A549 (cell line): ENCODE measurements at places on chromosomes 12 and 14.

DNA sequence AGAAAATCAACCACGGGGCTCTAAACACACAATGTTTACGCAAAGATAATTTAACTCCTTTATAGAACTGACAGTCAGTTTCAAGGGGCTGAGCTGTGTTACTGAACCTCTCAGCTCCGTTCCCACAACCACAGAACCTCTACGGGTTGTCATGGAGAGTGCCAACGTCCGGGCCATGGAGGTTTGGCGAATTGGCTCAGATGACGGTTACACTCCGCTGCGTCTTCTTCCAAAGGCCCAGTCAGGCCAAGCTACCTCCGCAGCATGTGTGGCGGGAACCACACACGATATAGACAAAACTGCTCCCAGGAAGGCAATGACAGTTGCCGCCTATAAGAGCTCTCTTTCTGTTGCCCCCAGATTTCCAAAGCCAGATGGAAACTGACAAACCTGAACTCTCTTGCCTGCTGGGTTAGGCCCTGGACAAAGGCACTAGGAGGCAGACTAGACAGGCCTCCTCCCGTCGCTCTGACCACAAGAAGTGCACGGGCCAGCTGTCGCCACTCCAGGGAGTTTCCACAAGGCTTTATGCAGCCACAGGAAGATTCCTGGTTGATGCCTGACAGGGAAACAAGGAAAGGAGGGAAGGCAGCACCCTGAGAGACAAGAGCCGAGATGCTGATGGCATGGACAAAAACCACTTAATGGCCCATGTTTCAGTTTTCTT is 30.3 kb downstream of the CCDC88C start:
- DNase-seq = no peak

GRCh38 chr14:44291366-44291915 is 215.6 kb downstream of the FSCB start:
- no peak for DNase-seq

GRCh38 chr12:76641073-76641472 is 81.5 kb upstream of the OSBPL8 start:
- DNase-seq = no peak

GRCh38 chr12:1093166-1093751 is 102.2 kb downstream of the ERC1 start:
- DNase-seq = peak; percentile 75

GRCh38 chr12:49367381-49368239 is at the start of gene SPATS2:
Gene SPATS2, plus strand, starts transcription at chr12:49367462. Its CDS starts 93,551 bp downstream, at chr12:49461013.
- DNase-seq = peak; percentile 26

DNA sequence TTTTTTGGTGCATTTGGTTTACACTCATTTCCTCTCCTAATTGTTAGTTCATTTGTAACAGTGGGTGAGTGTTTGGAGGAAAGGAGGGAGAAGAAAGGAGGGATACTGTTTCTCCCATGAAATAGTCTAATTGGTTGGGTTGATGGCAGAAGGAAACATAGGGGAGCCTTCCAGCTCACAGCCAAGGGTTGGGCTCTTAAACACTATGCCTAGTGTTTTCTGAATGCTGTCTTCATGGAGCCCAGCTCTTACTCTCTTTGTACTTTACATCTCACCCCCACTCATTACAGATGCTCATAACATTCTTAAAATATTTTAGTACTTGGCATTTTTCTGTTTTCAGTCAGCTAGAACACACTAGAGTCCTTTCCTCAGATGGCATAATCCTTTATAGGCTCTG is 38.2 kb downstream of the BAZ2A start:
- DNase-seq = no peak

- DNase-seq = peak; percentile 78
Observed at GRCh38 chr14:77301103-77301502, 19.6 kb downstream of the POMT2 start.

DNA sequence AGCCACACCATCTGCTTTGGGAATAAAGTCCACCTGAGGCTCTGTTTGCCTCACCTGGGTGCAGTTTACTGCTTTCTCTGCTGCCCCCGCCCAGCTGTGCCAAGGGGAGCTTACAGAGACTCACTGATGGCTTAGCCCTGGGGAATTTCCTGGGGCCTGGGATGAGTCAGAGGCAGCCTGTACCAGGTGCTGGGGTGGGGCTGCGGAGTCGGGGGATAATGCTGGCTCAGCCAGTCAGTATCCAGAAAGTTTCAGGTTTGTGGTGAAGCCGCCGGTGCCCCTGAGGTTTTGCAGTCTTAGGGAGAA is 22.3 kb downstream of the PLEKHG3 start:
- peak; percentile 82 for DNase-seq

DNA sequence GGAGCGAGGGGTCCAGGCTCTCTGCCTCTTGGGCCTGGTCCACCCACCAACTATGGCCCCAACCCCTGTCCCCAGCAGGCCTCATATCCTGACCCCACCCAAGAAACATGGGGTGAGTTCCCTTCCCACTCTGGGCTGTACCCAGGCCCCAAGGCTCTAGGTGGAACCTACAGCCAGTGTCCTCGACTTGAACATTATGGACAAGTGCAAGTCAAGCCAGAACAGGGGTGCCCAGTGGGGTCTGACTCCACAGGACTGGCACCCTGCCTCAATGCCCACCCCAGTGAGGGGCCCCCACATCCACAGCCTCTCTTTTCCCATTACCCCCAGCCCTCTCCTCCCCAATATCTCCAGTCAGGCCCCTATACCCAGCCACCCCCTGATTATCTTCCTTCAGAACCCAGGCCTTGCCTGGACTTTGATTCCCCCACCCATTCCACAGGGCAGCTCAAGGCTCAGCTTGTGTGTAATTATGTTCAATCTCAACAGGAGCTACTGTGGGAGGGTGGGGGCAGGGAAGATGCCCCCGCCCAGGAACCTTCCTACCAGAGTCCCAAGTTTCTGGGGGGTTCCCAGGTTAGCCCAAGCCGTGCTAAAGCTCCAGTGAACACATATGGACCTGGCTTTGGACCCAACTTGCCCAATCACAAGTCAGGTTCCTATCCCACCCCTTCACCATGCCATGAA is 8.6 kb downstream of the ARHGAP9 start:
- no peak for DNase-seq

DNA sequence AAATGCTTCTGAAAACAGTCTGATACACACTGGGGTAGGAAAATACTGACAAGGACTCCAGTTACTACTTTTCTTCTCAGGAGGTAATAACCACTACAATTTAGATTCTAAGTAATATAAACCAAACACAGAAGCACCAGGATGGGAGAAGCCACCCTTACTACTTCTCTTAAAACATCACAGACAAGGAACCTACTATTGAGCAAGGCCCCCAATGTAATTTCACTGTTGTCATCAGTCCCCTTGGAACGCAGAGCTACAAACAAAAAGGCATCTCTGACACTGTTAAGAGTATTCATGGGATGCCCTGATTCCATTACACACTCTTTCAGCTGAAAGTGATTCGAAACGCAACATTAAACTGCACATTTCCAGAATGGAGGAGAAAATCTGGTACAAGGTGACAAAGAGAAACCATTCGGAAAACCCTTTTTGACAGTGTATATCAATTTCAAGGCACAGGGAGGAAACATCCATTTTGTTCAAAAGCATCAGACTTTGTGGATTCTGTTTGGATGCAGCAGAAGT is 185.9 kb downstream of the PPM1H start:
- DNase-seq = no peak

DNA sequence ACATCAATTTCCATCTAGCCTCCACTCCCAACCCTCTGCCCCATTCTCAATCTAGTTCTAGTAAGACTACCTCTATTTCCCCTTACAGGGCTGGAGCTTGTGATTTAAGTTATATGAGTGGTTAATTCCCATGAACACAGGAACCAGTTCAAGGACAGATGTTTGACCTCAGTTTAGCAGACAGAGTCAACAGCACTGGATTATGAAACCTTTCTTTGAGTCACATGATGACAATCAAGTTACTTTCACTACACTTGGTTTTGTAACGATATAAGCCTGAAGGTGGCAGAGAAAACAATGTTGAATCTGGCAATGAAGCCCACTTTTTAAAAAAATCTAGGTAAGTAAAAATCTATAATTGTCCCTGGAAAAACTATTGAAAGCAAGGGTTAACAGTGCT is 1646.2 kb upstream of the FLRT2 start:
- no peak for DNase-seq

DNA sequence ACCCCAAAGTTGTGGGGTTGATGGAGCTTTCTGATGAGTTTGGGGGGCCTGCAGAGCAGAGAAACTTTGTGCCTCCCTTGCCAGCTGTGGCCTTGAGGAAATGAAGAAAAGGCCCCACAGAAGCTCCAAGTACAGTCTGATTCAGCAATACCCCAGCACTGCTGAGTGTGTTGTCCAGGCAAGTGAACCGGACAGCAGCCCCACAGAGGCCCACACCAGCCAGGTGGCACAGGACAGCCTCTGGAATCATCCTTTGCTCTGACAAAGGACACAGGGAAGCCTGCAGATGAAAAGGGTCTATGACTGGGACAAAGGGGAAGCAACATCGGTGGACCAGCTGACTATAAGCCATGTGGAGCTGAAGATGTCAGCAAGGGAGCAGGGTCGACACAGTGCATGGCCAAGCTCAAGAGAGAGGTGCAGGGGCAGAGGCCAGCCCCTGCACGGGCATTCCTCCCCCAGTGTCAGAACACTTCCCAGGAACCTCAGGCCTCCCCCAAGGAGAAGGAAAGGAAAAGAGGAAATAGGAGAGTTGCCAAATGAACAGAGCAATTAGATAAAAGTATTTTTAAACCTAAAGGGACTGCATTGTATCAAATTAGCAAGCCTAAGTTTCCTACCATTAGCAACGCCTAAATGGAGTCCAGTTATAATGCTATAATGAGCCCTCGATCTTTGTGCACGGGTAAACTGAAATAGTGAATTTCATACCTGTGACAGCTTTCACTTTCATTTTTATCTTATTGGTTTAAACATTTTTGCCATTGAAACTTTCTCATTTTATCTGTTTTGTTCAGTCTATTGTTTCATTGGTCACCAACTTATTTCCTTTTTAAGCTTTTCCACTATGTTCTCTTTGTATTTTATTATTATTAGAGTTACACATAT is 46.3 kb upstream of the PTGDR start:
- no peak for DNase-seq

GRCh38 chr14:103688906-103689902 is 26.0 kb downstream of the XRCC3 start:
- no peak for DNase-seq

DNA sequence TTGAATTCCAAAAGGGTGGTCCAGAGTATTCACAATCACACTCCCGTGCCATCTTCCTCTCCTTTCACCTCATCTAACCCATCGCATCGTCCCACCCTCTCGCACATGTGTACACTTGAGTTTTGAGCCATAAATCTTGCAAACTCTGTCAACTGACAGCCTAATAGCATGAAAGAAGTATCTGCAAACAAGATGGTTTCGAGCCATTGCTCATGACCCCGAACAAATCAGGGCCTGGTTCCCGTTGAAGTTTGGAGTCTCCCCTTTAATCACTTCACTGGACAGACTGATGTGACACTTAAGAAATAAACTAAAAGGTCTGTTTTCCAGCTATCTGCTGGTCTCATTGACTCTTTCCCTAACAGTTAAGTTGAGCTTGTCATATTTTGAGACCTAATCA is 223.6 kb upstream of the SOX5 start:
- DNase-seq = no peak

GRCh38 chr12:91577586-91578539 is 395.2 kb upstream of the DCN start:
- peak; percentile 40 for DNase-seq

DNA sequence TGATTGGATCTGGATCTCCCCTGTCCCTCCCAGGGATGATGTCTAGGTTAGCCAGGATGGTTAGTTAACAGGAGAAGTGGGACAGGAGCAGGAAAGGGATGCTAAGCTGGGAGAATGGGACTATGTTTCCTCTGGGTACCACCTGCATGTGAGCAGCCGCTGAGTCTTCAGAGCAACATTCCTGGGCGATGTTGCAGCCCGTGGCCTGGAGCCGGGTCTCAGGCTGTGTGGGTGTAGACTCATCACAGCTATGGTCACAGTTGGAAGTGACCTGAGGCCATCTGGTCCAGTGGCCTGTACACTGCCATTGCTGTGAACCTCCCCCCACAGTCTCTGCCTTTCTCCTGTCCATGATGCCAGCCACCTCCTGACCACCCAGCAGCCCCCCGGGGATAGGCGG is 422.6 kb downstream of the DPF3 start:
- no peak for DNase-seq

- DNase-seq = no peak
Observed at GRCh38 chr12:131895640-131896079, 1.2 kb downstream of the ULK1 start.

DNA sequence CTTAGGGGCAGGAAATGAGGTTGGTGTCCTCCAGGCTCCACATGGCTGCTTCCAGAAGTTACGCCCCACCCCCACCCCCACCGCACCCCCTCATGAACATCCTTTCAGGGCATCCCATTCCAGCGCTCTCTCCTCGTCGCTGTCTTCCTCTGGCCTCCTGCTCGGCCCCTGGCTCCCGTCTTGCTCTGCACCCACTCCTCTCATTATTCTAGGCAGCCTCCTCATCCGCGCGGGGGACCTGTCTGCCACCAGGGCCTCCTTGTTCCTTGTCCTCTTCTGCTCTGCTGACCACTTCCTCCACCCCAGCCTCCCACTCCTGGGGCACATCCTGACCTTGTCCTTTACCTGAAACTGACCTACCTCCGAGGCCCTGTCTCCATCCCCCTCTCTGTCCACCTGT is 29.8 kb upstream of the PLEKHG6 start:
- DNase-seq = no peak
